ENCODE measurements at places on chromosomes 4 and X. TPM values are rescaled to one million over a fixed set of nuclear protein-coding genes. Genes with fewer than 3 reads are reported as not detected.

Gene PLK4
- total RNA-seq = 24.7 TPM

Gene NOX1
- total RNA-seq = not detected

Gene FHDC1
- total RNA-seq = 11.6 TPM

Gene MOSPD2
- total RNA-seq = 8.4 TPM

Gene NHS
- total RNA-seq = 102 TPM

Gene ZNF711
- total RNA-seq = 36.0 TPM

Gene MMRN1
- 1.7 TPM for total RNA-seq

Gene ATOH1
- 0.36 TPM for total RNA-seq

GRCh38 chr4:107618656-107619055 lies 101.4 kb downstream of the PAPSS1 start:
- no peaks in the 10 kb centered on the region for H3K27me3 ChIP-seq
- DNase-seq = no peak
- H3K36me3 ChIP-seq = peaks cover 48% of the 10 kb centered on the region
- H3K27ac ChIP-seq = no peak overlapping the region
- no peaks in the 10 kb centered on the region for H3K4me1 ChIP-seq
- H3K4me3 ChIP-seq = no peak overlapping the region

DNA sequence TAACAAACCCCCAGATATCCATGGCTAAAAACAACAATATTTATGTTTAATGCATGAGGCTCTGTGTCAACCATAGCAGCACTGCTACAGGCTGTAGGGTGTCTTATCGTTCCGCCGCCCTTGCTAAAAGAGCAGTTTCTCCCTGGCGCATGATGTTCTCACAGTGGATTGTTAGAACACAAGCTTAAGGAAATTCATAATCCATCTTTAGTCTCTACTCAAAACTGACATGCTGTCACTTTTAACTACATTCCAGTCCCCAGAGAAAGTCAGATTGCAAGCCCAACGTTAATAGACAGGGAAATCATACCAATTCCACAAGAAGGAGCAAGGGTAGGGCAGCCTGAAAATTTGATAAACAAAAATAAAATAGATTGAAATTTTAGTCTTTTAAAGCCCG lies 1960.8 kb downstream of the PCDH7 start:
- H3K27me3 ChIP-seq = no peaks in the 10 kb centered on the region
- no peak overlapping the region for H3K27ac ChIP-seq
- no peak overlapping the region for H3K4me3 ChIP-seq
- H3K4me1 ChIP-seq = no peaks in the 10 kb centered on the region

- H3K27me3 ChIP-seq = no peaks in the 10 kb centered on the region
- DNase-seq = no peak
- no peak overlapping the region for H3K27ac ChIP-seq
- H3K4me3 ChIP-seq = no peak overlapping the region
- peaks cover 2% of the 10 kb centered on the region for H3K4me1 ChIP-seq
Observed at GRCh38 chr4:40739347-40739746, 10.4 kb upstream of the NSUN7 start.

DNA sequence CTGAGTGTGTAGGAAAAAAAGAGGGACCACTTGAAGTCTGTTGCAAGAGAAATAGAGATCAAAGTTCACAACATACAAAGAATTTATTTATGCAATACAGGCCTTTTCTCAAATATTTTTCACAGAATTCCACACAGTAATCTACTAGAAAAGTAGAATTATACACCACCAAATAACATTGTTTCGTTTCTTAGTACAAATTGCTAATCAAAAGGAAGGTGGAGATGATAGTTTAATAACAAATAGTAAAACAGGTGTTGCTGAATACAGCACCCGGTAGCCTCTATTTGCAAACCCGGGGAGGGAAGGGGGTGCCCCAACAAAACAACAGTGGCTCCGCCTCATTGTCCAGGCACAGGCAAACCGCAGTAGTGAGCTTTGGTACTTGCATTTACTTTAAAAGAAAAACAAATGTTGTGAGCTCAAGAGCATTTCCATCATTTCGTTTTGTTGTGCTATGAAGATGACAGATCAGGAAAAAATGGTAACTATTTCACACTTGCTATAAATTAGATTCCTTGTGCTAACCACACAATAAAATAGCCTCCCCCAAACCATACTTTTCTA lies 186.4 kb downstream of the DCLK2 start:
- peaks cover 30% of the 10 kb centered on the region for H3K36me3 ChIP-seq
- H3K27ac ChIP-seq = no peak overlapping the region
- no peak overlapping the region for H3K4me3 ChIP-seq
- H3K4me1 ChIP-seq = peaks cover 3% of the 10 kb centered on the region
- no peak for DNase-seq

DNA sequence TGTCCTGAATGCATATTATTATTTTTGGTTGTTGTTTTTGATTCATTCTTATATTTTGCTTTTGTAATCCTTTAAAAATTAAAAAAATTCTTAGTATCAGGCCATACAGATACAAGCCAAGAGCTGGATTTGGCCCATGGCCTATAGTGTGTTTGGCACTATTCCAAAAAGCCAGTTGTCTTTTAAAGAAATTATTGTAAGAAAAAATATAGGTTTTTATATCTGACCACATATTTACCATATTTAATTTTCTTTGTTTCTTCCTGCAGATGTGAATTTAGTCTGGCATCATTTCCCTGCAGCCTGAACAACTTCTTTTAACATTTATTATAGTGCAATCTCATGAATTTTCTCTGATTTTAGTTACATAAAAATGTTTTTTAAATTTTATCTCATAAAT lies 652.8 kb upstream of the NR3C2 start:
- H3K36me3 ChIP-seq = peaks cover 2% of the 10 kb centered on the region
- no peaks in the 10 kb centered on the region for H3K27me3 ChIP-seq
- no peak for DNase-seq
- H3K4me1 ChIP-seq = peaks cover under 1% of the 10 kb centered on the region
- H3K27ac ChIP-seq = no peak overlapping the region
- no peak overlapping the region for H3K4me3 ChIP-seq

GRCh38 chrX:71525316-71525715 lies 7.6 kb upstream of the OGT start:
- no peak overlapping the region for H3K4me3 ChIP-seq
- no peaks in the 10 kb centered on the region for H3K27me3 ChIP-seq
- no peak for DNase-seq
- no peaks in the 10 kb centered on the region for H3K4me1 ChIP-seq

- no peak for DNase-seq
- H3K4me3 ChIP-seq = no peak overlapping the region
- no peaks in the 10 kb centered on the region for H3K36me3 ChIP-seq
- no peak overlapping the region for H3K27ac ChIP-seq
- peaks cover 5% of the 10 kb centered on the region for H3K27me3 ChIP-seq
- H3K4me1 ChIP-seq = peaks cover 9% of the 10 kb centered on the region
Observed at GRCh38 chr4:26218677-26219605, 101.9 kb upstream of the RBPJ start.

DNA sequence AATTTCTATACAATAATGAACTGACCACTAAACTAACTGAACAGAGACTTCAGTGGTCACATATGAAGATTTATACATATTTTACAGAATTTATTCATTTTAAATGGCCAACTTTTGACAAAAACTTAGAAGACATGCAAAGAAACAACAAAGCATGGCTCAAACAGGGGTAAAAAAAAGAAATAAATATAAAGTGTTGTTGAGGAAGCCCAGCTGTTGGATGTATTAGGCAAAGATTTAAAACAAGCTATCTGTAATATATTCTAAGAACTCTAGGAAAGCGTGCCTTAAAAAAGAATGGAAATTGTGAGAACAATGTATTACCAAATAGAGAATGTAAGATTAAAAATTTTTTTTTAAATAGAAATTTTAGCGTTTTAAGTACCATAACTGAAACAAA lies 210.9 kb upstream of the HTR2C start:
- DNase-seq = no peak
- no peaks in the 10 kb centered on the region for H3K36me3 ChIP-seq
- H3K27ac ChIP-seq = no peak overlapping the region
- H3K4me1 ChIP-seq = no peaks in the 10 kb centered on the region
- H3K4me3 ChIP-seq = no peak overlapping the region

GRCh38 chrX:45771560-45772340 lies 571.1 kb upstream of the DIPK2B start:
- peak overlapping the region; percentile 5 for H3K27ac ChIP-seq
- H3K27me3 ChIP-seq = no peaks in the 10 kb centered on the region
- peaks cover 28% of the 10 kb centered on the region for H3K4me1 ChIP-seq

DNA sequence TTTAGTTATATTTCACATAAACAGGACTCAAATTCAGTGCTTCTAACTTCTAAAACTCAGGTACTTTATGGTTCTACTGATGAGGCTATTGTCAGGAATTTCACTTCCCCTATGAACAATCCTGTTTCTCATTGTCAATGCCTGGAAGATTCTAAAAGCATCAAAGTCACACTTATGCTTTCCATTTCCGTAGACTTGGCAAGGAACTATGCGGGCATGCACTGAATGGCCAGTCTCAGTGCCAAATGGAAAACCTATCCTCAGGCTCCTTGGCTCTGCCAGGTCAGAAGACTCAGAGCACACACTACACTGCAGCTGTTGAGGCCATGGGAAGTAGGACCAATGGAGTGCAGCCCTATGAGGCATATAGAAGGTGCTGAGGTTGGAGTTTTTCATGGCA lies 97.0 kb upstream of the PTPN13 start:
- no peak for DNase-seq
- peaks cover 17% of the 10 kb centered on the region for H3K4me1 ChIP-seq
- no peaks in the 10 kb centered on the region for H3K36me3 ChIP-seq
- no peaks in the 10 kb centered on the region for H3K27me3 ChIP-seq

DNA sequence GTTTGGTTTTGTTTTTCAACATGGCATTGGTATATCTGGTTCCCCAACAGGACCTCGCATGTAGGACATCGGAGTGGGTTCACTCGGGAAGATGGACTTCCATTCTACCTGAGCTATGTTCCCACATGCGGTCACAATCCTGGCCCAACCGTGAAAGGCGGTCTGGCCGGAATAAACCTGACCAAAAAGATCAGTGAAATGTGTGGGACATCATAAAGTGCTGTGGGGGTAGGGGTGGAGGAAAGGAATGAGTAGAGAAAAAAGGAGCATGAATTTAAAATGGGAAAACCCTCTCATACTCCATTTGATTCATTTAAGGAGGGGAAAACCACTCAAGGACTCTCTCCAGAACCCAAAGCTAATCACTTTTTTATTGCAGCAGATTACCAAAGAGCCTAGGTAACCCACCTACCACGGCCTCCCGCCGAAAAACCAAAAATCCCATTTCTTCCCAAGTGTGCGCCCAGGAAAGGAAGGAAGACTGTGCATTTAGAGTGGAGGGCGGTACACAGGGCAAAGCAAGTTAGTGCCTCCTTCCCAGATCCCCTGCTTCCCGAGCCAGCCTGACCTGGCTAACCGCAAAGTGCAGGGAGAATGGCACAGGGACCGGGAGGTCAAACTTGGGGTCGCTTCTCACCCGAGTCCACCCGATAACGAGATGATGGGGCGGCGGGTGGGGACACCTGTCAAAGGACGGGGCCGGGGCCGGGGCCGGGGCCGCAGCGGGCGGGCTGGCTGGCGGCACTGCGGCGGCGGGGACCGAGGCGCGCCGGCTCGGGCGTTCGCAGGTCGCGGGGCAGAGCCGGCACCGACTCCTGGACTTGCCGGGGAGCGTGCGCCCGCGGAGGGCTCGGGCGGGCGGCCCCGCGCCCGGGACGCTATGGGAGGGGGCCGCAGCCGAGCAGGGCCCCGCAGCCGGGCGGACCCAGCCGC lies 669 bp downstream of the TMEM150C start:
- peak overlapping the region; percentile 87 for H3K4me3 ChIP-seq
- H3K4me1 ChIP-seq = peaks cover 21% of the 10 kb centered on the region
- H3K27me3 ChIP-seq = peaks cover 11% of the 10 kb centered on the region
- H3K36me3 ChIP-seq = no peaks in the 10 kb centered on the region
- H3K27ac ChIP-seq = peak overlapping the region; percentile 92

DNA sequence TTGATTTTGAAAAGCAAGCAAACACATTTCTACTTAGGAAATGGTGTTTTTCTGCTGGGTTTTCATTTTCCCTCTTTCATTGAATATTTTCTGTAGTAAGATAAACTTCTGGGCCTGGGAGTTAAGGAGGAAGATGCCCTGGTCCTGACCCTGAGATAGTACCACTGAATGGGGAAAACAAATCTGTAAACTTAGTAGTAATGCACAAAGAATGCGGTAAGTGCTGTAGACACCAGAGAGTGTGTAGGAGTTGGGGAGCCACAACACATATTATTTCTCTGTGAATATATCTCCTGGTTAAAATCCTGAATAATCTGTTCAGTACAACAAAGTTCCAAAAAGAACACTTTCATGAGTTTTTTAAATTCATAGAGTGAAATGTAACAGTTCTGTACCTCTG lies 178.3 kb downstream of the MAPK10 start:
- H3K4me3 ChIP-seq = no peak overlapping the region
- no peaks in the 10 kb centered on the region for H3K27me3 ChIP-seq
- H3K36me3 ChIP-seq = peaks cover 10% of the 10 kb centered on the region

DNA sequence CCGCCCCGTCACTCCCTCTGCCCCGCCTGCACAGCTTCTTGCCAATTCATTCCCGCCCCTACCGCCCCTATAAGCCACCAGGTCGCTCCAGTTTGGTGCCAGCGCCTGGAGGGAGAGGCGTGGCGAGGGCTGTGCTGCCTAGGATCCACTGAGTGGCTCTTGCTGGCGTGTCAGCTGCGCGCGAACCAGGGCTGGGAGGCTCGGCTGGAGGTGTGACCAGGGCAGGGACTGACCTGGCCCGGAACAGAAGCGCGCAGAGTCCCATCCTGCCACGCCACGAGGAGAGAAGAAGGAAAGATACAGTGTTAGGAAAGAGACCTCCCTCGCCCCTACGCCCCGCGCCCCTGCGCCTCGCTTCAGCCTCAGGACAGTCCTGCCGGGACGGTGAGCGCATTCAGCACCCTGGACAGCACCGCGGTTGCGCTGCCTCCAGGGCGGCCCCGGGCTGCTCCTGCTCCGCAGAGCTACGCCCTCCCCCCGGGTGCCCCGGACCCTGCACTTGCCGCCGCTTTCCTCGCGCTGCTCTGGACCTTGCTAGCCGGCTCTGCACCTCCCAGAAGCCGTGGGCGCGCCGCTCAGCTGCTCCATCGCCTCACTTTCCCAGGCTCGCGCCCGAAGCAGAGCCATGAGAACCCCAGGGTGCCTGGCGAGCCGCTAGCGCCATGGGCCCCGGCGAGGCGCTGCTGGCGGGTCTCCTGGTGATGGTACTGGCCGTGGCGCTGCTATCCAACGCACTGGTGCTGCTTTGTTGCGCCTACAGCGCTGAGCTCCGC lies at the start of gene GPR78:
TSS of gene GPR78 (plus strand) at position 72 of the 773 bp plus-strand sequence. CDS start at position 663, 591 bp downstream.
- peaks cover 59% of the 10 kb centered on the region for H3K27me3 ChIP-seq
- H3K27ac ChIP-seq = no peak within 1 kb of the TSS
- no peaks in the 10 kb centered on the region for H3K4me1 ChIP-seq
- no peaks in the 10 kb centered on the region for H3K36me3 ChIP-seq
- H3K4me3 ChIP-seq = no peak within 1 kb of the TSS
